ENCODE measurements at places on chromosomes 2 and 18.

DNA sequence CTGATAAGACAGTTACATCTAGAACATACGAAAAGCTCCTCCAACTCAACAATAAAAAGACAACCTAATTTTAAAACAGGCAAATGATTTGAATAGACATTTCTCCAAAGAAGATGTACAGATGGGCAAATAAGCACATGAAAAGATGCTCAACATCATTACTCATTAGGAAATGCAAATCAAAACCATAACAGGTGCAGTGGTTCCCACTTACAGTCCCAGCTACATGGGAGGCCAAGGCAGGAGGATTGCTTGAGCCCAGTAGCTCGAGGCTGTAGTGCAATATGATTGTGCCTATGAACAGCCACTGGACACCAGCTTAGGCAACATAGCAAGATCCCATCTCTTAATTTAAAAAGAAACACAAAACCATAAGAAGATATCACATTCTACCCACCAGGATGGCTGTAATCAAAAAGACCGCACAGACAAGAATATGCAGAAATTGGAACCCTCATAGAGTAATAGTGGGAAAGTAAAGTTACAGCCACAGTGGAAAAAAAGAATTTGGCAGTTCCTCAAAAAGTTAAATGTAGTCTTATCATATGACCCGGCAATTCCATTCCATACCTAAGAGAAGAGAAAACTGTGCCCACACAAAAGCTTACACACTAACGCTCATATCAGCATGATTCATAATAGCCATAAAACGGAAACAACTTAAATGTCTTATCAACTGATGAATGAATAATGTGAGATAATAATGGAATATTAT is 30.5 kb upstream of the ARMC9 start:
- no peak for DNase-seq

DNA sequence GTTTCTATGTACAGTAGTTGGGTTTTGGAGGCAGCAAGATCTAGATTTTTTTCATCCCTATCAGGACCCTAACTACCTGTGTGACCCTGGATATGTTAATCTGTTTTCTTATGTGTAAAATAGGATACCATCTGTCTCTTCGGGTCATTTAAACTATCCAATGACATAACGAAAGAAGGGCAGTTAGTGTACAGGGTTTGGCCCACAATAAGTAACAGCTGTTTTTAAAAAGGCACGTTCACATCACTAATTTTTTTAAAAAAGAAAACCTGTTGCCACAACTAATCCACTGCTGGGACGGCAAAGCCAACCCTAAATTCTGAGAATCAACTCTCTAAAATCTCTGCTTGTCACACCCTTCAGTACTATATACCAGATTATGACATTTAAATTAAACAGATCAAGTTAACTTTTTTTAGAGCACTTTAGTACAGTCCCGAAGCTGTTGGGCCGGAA is 869 bp downstream of the USP40 start:
- DNase-seq: peak; percentile 41

DNA sequence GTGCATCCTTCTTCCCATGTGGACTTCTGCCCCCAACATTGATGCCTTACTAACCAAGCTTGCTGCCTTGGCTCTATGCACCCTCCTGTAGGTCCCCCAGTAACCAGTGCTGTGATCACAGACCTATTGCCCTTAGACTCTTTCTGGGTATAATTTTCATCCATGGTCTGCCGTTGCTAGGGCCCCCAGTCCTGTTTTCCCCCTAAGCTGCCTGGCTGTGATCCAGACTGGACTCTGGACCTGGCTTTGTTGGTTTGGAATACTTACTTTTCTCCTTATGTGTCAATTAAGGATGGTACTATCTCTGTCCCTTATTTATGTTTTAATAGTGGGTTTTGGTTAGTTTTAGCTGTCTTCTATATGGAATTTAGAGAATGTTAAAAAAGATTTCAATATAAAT is 26.0 kb downstream of the ATP9B start:
- DNase-seq: no peak

- no peak for DNase-seq
These were observed 516.7 kb downstream of the LRRTM4 start for GRCh38 chr2:77005522-77005921.

GRCh38 chr2:39665811-39666490 is at the start of gene TMEM178A:
TSS of gene TMEM178A (plus strand) at chr2:39665917. CDS start at chr2:39665975, 58 bp downstream.
- DNase-seq: peak; percentile 45

- DNase-seq: no peak
These were observed 94.1 kb upstream of the OTOS start for GRCh38 chr2:240234503-240234951.

- no peak for DNase-seq
These were observed 109.4 kb downstream of the EPB41L3 start for GRCh38 chr18:5434425-5434824.

GRCh38 chr2:225458431-225459117 is 59.1 kb downstream of the NYAP2 start:
- DNase-seq: no peak

DNA sequence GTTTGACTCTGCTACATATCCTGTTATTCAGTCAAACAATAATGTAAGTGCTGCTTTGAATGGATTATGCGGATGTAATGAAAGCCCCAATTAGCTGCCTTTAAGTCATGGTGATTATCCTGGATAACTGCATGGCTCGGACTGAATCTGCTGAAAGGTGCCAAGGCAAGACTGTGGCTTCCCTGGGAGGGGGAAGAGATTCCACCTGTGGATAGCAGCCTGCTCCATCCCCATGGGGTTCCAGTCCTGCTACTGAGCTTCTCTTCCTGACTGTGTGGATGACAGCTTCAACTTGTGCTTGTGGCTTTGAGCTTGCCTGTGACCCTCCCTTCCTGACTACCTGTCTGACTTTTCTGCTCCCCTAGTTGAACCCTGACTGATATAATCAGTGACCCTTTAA is 540.0 kb upstream of the GYPC start:
- peak; percentile 90 for DNase-seq

DNA sequence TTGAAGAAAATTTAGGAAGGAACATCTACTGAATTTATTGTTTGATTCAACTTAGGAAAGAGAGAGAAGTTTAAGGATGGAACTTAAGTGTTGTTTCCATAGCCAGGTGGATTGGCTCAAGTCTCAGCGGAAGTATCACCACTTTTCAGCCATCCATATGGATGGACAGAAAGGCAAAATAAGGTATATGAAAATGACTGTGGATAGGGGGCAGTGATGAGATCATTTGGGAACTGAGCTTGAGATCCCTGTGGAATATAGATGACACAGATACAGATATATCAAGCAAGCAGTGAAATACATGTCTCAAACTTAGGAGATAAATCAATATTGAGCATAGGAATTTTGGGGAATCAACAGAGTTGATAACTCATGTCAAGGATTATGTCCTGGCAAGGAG is 1462.7 kb upstream of the NXPH2 start:
- peak; percentile 69 for DNase-seq

DNA sequence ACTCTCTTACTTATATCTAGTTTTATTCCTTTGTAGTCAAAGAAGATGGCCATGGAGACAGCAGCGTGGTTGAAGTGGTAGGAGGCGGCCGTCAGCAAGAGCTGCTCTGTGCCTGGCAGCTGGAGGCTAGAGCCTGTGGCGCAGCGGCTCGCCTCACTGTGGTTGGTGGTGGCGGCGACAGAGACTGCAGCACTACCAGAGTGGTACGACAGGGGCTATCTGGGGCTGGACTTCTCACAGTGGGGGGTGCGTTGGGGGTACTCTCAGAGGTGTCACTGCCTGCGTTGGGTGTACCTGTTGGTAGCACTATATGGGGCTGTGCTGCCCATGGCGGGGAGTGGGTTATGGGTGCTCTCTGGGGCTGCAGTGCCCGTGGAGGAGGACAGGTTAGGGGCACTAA is 8.5 kb upstream of the ANKRD62 start:
- DNase-seq: peak; percentile 17

DNA sequence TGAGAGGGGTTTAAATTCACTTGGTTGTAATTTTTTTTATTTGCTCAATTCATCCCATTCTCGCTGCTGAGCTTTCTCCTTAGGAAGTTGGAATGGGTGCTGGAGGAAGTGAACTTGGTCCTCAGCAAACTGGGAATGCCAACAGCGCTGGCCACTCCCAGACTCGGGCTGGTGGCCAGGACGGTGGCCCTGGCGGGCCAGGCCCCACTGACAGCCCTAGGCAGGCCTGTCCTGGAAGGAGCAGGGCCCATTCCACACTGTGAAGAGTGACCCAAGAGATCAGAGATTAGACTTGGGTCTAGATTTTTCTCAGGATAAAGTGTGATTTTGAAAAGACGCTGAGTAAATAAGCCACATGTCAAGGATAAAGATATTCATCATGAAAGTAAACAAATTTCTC is 132.7 kb downstream of the HDAC4 start:
- DNase-seq: no peak

GRCh38 chr2:239462671-239463506 is 62.1 kb upstream of the HDAC4 start:
- DNase-seq: no peak

DNA sequence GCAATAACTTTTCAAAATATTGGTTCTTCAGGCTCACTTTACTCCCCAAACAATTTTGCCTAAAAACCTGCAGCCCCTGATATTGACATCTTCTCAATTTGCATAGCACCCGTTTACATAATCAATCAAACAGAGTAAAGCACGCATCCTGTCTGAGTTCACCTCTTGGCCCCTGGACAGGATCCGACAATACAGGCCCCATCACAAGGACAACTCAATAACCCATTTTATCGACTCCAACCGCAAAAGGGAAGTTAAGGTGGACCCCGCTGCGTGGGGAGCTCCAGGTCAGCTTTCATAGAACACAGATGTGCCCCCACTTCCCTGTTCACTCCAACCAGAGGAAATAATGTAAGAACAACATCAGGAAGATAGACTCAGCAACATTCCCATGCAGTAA is 44.7 kb downstream of the TTC32 start:
- DNase-seq: no peak

DNA sequence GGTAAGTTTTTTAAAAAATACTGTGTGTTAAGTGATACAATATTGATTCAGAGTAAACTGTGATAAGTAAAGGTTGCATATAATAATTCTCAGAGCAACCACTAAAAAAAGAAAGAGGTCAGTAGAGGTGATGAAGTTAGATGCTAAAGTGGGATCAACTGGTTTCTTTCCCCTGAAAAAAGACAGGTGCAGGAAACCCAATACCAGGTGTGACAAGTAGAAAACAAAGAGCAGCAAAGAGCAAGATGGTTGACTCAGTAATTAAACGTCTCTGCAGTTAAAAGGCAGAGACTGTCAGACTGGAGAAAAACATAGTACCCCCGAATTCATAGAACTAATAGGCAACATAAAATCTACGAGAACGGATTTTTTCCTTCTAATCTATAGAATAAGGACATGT is 128.3 kb downstream of the ATP9B start:
- DNase-seq: no peak

DNA sequence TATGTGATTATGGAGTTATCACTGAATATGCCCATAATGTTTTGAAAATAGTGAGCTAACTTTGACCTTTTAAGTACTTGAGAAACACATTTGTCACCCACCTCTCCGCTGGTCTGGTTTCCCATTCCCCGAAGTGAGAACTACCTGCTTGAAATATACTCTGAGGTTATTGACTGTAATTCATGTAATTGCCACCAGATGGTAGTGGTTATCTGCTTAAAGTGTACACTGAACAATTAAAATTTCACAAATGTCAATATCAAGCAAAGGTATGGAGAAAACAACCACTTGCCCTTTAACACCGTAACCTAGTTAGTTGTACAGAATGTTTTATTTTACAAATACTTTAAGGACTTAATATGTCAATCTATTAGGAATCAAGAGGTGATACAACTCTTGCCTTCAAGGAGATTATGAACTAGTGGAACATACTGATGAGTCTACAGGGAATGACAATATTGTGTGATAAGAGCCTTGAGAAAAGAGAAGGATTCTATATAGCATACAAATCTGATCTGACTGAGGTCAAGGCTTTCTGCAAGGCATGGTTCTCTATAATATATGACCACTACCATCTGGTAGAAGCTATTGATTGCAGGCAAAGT is 316.8 kb upstream of the KCNH7 start:
- peak; percentile 75 for DNase-seq

GRCh38 chr2:109231996-109232705 is 103.1 kb downstream of the SH3RF3 start:
- DNase-seq: no peak

DNA sequence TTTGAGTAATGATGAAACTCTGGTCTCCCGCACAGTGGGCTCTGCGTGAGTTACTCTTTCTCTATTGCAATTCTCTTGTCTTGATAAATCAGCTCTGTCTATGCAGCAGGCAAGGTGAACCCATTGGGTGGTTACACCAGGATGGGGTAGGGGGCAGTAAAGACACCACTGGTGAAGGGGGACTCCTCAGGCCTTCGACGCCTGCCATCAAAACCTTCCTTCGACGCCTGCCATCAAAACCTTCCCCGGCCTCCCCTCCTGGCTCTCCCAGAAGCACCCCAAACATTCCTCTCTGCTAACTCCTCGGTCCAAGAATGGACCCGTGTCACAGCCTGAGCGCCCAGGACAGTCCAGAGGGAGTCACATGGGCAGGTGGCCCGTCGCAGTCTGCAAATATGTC is 4.8 kb upstream of the STARD7 start:
- peak; percentile 23 for DNase-seq

DNA sequence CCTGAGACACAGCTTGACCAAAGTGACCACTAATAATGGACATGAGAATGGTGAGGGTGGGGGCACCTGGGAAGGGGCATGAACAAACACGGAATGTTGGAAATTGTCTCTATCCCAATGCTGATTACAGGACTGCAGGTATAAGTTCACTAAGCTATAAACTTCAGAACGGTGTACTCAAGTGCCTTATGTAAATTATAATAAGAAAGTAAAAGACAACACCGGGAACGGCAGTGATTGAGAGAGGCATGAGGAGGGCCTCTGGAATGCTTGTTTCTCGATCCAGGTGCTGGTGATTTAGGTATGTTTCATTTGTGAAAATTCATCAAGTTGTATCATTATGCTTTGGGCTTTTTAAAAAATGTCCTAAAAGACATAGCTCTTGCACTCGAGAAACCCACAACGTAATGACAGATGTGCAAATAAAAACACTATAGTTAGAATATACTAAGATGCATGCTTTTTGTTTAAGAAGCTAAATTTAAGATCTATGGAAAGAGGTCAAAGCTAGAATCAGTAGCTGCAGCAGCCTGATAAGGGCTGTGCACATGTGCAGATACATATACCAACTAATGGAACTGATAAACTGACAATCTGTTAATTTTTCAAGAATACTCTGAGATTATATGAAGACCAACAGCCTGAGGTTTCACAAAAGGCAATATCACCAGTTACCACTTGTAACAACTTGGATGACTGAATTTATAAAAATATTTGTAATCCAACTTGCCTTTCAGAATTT is 7.6 kb downstream of the HIBCH start:
- DNase-seq: no peak

GRCh38 chr18:58527285-58527951 is 101.5 kb downstream of the ALPK2 start:
- peak; percentile 38 for DNase-seq

- DNase-seq: no peak
These were observed 108.8 kb downstream of the TMEM163 start for GRCh38 chr2:134609924-134610513.

All from NCI-H82 (cell line).